CD4-positive, alpha-beta T cell treated with Interferon alpha-2 for 1 hour (primary cell): ENCODE measurements at places on chromosomes 16 and 17.

DNA sequence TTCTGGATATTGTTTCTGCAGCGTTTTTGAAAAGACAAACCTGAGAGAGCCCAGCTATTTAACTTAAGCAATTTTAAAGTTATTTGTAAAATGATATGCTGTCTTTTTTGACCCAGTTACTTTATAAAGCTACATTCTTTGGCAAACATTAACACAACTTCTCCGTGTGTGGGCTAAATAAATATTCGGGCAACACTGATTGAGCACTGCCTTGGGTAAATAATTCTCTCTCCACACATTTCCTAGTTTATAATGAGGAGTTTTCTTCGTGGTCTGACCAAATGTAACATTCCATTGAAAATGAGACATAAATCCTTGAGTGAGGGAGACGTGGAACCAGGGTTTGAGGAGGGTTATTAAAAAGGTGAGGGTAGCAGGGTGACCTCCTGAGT is 142.8 kb downstream of the WWOX start:
- DNase-seq, result no peak

DNA sequence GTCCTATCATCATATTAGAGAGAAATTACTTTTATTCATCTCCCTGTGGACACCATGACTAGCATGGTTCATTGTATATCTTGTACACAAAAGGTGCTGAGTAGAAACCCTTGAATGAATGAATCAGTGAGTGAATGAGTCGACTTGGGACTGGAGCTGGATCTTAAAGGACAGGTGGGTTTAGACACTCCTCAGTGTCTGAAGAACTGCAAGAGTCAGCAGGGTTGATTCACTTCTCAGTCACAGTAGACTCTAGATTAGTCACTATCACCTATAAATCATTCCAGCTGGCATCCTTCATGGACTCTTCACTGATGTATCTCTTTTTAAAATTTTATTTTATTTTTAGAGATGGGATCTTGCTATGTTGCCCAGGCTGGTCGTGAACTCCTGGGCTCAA is 30.1 kb upstream of the PMFBP1 start:
- DNase-seq, result no peak

DNA sequence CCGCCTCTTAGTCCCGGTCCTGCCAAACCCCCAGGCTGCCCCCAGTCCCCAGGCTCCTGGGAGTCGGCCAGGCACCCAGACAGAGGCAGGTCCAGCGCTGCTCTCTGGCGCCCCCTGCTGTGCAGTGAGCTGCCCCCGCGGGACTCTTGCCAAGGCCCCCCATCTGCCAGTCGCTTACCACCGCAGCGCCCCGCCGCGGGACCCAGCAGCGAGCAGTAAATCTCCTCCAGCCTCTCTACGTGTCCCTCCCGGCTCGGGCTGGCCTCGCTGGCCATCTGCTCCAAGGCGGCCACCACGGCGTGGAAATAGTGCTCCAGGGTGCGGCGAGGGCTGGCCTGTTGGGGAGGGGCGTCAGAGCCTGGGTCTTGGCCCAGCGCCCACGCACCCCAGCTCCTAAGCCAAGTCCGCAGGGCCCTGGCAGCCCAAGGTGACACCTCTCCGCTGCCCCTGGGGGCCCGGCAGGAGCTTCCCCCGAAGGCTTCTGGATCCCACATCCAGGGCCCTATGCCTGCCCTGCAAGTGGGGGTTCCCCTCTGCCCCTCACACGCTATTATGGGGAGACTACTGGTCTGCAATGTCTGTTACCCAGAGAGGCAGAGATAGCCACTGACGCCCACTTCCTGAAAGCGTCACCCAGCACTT is 33.7 kb upstream of the MFSD6L start:
- no peak for DNase-seq

DNA sequence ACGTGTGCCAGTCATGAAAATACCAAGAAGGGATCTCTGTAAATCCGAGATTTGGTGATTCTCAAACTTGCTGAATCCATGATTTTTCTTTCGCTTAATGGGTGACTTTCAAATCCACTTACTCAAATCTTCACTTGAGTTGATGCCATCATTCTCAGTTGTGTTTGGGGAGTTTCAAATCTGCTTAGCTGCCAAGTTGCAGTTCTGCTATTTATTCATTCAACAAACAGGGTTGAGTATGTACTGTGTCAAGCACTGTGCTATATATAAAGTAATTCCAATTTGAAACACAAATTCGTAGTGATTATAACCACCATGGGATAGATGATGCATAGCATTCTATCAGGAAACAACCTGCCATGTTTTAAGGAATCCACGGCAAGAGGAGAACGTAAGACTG is 394.3 kb downstream of the CDH13 start:
- no peak for DNase-seq

GRCh38 chr17:55160501-55160900 is 104.3 kb upstream of the HLF start:
- no peak for DNase-seq

DNA sequence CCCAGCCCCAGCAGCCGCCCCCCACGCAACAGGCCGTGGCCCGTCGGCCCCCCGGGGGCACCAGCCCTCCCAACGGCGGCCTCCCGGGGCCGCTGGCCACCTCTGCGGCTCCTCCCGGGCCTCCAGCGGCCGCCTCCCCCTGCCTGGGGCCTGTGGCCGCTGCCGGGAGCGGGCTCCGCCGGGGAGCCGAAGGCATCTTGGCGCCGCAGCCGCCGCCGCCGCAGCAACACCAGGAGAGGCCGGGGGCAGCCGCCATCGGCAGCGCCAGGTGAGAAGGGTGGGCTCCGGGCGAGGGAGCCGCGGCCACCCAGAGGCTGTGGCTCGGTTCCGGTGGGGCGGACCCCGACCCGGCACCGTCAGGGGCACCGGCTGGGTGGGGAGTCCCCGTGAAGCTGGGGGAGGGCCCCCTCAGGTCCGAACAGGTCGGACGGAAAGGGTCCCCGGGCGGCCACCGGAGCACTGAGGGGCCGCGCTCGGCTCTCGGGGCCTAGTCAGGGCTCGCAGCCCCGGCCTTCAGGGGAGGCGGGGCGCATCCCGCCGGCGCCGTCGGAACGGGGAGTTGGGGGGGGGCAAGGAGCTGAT is 583 bp downstream of the ATXN2L start:
- no peak for DNase-seq

DNA sequence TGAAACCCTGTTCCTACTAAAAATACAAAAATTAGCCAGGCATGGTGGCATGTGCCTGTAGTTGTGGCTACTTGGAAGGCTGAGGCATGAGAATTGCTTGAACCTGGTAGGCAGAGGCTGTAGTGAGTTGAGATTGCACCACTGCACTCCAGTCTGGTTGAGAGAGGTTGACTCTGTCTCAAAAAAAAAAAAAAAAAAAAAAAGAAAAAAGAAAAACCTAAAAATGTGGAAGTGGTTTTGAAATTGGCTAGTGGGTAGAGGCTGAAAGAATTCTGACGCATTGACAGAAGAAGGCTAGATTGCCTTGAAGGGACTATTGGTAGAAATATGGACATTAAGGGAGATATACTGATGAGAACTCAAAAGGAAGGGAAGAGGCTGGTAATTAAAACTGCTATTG is 33.6 kb upstream of the CPPED1 start:
- no peak for DNase-seq

GRCh38 chr17:31573861-31574260 is 182.4 kb downstream of the RAB11FIP4 start:
- DNase-seq, result no peak

GRCh38 chr17:49707246-49707607 is 537 bp downstream of the SLC35B1 start:
- DNase-seq, result peak; percentile 36

DNA sequence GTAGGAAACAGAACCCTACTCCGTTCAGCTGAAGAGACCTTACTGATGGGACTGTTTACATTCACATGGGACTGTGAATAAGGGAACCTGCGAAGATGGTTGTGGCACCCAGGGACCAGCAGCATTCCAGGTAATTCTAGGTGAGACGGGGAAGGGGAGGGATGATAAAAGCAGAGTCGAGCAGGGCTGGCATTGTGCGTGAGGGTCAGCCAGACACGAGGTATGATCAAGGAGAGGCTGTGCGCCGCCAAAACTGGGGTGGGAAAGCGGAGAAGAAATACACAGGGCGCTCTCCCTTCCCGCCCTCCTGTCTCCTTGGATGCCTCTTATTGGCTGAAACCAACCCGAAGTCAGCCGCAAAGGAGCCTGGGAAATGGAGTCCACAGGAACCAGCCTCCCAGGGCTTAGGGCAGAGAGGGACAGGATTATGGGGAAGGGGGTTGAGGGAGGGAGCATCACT is 38.4 kb upstream of the CSNK2A2 start:
- DNase-seq, result peak; percentile 60

DNA sequence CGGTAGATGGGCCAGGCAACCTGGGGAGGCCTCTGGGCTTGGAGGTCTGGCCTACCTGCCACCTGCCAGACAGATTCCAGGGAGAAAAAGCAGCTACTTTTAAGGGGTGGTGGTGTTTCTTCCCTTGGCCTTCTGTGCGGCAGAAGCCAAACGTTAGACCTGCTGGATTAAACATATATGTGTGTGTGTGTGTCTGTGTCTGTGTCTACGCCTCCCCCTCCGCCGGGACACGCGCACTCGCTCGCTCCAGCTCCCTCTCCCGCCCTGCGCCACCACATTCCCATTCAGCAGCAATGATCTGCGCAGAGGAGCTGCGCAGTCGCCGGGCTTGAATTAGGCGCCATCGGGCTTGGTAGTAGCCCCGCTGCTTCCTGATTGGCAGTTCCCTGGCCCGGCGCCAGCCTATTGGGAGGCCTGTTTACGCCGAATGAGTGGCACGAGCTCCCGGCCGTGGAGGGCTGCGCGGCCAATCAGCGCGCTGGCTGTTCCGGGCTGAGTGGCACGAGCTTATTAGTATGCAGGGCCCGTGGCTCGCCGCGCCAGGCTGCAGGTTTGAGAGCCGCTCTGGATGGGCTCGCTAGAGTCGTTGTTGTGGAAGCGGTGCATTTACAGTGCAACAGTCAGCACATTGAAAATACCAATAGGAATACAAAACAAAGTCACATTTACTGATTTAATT is at the start of gene BAHCC1:
TSS of gene BAHCC1 (plus strand) at position 537 of the 679 bp plus-strand sequence. CDS start 4,283 bp downstream, outside the sequence.
- peak; percentile 93 for DNase-seq

DNA sequence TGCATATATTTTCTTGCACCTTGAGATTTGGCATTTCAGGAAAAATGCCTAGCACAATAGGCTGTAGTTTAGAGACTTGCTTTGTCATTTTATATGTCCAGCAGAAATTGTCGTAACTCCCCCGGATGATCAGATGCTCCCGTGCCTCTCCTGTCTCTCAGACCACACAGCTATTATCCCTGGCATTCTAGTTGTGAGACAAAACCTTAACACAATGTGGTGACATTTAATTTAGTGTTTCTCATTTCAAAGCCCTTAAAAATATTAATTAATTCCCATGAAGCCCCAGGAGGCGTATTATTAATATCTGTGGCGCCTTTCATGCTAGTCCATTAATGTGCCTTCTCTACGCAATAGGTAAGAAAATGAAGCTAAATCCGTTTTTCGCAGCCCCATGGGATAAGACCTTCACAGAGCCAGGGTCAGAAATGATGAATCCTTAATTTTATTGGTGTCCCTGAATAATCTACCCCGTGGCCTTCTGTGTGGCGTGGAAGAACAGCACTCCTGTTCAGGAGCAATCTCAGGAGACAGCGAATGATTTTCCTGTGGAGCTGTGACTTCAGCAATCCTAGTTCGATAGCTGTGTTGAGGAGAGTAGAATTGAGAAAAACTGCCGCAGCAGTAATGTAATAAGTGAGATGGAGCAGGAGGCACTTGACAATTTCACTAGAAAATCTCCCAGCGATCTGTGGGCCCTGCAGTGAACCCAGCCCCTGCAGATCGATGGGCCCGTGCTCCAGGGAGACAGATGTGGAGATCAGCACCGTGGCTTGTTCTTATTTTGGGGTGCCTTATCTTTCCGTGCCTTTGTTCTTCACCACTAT is 157.9 kb downstream of the RPTOR start:
- DNase-seq, result no peak

GRCh38 chr16:53542283-53542682 is 39.3 kb upstream of the AKTIP start:
- no peak for DNase-seq

- DNase-seq, result peak; percentile 47
Measured at GRCh38 chr16:17377360-17378324, 93.1 kb downstream of the XYLT1 start.

DNA sequence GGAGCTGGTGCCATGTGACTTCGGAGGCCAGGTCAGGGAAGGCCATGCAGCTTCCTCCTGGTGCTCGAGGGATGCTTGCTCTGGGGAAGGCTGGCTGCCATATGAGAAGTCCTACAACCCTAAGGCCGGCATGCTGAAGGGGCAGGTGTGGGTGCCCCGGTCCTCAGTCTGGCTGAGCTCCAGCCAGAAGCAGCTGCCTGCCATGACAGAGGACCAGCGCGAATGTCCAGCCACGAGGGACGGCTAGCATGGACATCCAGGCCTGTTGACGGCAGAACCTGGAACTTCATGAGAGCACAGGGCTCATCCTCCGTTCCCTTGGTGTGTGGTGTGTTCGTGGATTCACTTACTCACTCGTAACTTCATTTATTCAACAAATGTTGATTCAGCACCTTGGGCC is 140.6 kb downstream of the IRF8 start:
- no peak for DNase-seq

- no peak for DNase-seq
Measured at GRCh38 chr16:27795992-27796614, 246.2 kb downstream of the KATNIP start.

- no peak for DNase-seq
Measured at GRCh38 chr17:67836205-67836987, 11.1 kb downstream of the BPTF start.

- no peak for DNase-seq
Measured at GRCh38 chr17:32943206-32943605, 15.3 kb downstream of the TMEM98 start.

DNA sequence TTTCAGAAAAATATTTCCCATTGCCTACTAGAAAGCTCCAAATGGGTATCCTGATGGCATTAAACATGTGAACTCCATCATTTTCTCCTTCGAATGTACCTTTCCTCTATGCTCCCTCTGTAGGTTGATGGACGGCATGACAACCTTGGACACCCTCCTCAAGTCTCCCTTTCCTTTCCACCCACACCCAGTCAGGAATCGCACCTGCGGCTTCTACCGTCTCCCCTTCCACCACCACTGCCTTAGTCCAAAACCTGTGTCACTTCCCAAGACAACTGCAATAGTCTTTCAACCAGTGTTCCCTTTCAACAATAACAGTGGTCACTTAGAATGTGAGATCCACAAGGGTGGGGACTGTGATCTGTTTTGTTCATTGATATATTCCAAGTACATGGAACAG is 233.1 kb upstream of the AXIN2 start:
- no peak for DNase-seq

GRCh38 chr16:82769845-82770244 is 143.1 kb downstream of the CDH13 start:
- DNase-seq, result no peak

DNA sequence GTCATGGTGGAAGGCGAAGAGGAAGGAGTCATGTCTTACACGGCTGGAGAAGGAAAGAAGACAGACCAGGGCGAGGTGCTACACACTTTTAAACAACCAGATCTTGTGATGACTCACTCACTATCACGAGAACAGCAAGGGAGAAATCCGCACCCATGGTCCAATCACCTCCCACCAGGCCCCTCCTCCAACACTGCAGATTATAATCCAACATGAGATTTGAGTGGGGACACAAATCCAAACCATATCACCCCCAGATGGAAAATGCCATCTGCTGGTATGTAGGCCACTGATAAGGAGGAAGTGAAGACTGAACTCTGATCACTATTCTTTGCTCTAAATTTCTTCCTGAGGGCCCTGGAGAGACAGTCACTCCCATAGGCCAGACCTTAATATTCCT is 7.5 kb upstream of the ITGAX start:
- no peak for DNase-seq

GRCh38 chr16:85879975-85880831 is 18.8 kb upstream of the IRF8 start:
- DNase-seq, result no peak
